Transverse colon (tissue), 4 donors: ENCODE measurements at places on chromosomes 5 and 9. TPM values are rescaled to one million over a fixed set of nuclear protein-coding genes. Genes with fewer than 3 reads are reported as not detected.
A peak's percentile ranks its signal among the peaks of the same experiment; 100 is the strongest.

Gene CA9
- total RNA-seq = not detected

Gene WDR31
- total RNA-seq = 1.8 TPM

Gene USP20
- total RNA-seq = 40.0 TPM

Gene WNT8A
- not detected for total RNA-seq

Gene ADAMTSL1
- total RNA-seq = 39.7 TPM

Gene STOM
- 195 TPM for total RNA-seq

Gene MAMDC2
- 40.5 TPM for total RNA-seq

- H3K27ac ChIP-seq = no peak overlapping the region
- no peak overlapping the region for H3K4me3 ChIP-seq
- no peaks in the 10 kb centered on the region for H3K36me3 ChIP-seq
- DNase-seq = no peak
- peaks cover 13% of the 10 kb centered on the region for H3K4me1 ChIP-seq
These were observed 290.2 kb upstream of the MAP3K1 start for GRCh38 chr5:56525113-56525512.

- no peaks in the 10 kb centered on the region for H3K4me1 ChIP-seq
- no peak overlapping the region for H3K4me3 ChIP-seq
- H3K27ac ChIP-seq = no peak overlapping the region
- H3K36me3 ChIP-seq = peaks cover 29% of the 10 kb centered on the region
- no peak for DNase-seq
These were observed 12.4 kb downstream of the MAN1B1 start for GRCh38 chr9:137099231-137099630.

- no peak overlapping the region for H3K4me3 ChIP-seq
- H3K4me1 ChIP-seq = peaks cover 16% of the 10 kb centered on the region
- H3K36me3 ChIP-seq = no peaks in the 10 kb centered on the region
- no peaks in the 10 kb centered on the region for H3K27me3 ChIP-seq
These were observed 512.3 kb upstream of the MPDZ start for GRCh38 chr9:13791816-13792215.

GRCh38 chr5:55324815-55325418, 17.1 kb downstream of the MTREX start:
- peaks cover 22% of the 10 kb centered on the region for H3K36me3 ChIP-seq
- no peaks in the 10 kb centered on the region for H3K4me1 ChIP-seq
- no peaks in the 10 kb centered on the region for H3K27me3 ChIP-seq
- no peak overlapping the region for H3K27ac ChIP-seq

DNA sequence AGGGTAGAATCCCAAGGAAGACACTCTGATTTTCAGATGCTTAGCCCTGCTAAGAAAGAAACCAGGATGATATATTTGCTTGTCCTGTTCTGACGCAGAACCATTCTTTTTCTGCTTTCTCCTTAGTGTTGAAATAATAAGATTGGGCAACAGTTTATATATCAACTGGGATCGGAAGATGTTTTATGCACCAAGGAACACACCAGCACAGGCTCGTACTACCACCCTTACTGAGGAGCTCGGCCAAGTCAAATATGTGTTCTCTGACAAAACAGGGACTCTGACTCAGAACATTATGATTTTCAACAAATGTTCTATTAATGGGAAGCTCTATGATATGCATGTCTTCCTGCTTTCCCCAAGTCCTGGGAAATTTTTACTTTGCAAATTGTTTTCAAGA, 19.0 kb upstream of the RUSC2 start:
- no peak for DNase-seq
- no peak overlapping the region for H3K27ac ChIP-seq
- H3K4me3 ChIP-seq = no peak overlapping the region
- no peaks in the 10 kb centered on the region for H3K36me3 ChIP-seq
- H3K4me1 ChIP-seq = no peaks in the 10 kb centered on the region

DNA sequence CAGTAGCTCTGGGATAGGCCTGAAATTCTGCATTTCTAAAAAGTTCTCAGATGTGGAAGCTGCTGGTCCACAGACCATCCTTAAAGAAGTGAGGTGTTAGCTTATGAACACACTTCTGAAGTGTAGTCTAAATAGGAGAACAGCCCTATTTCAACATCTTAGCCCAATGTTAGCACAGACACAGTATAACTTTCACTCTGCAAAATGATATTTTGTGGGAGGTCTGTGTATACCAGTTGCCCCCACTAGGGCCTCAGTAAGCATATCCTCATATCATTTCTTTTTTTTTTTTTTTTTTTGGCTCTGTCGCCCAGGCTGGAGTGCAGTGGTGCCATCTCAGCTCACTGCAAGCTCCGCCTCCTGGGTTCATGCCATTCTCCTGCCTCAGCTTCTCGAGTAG, 7.5 kb upstream of the HABP4 start:
- no peaks in the 10 kb centered on the region for H3K4me1 ChIP-seq
- no peaks in the 10 kb centered on the region for H3K36me3 ChIP-seq
- no peak for DNase-seq
- no peak overlapping the region for H3K4me3 ChIP-seq
- no peak overlapping the region for H3K27ac ChIP-seq
- peaks cover under 1% of the 10 kb centered on the region for H3K27me3 ChIP-seq

DNA sequence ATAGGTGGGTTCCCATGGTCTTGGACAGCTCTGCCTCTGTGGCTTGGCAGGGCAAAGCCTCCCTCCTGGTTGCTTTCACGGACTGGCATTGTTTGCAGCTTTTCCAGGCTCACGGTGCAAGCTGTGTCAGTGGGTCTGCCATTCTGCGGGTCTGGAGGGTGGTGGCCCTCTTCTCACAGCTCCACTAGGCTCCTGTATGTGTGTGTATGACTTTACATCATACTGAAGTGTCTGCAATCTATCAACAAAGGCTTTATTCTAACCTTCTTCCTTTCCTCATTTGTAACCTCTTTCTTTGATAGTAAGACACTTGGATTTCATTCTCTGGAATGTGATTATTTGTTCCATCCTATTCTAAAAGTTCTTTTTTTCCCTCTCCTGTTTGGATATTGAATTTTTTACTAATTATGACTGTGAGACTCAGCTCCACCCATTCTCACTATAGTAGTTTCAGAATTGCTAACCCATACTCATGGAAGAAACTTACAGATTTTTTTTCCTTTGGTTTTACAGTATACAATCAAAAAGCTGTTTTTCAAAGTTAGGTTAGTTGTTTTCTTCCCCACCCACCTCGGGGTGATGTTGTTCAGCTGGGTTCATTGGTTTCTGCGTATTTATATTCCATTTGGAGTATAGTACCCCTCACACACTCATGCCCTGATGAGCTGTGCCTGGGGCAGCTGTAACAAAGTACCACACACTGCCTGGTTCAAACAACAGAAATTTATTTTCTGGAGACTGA, 144.6 kb upstream of the OTULINL start:
- H3K27me3 ChIP-seq = no peaks in the 10 kb centered on the region
- peaks cover 7% of the 10 kb centered on the region for H3K36me3 ChIP-seq
- H3K4me1 ChIP-seq = peaks cover 5% of the 10 kb centered on the region
- H3K27ac ChIP-seq = no peak overlapping the region

- no peak overlapping the region for H3K4me3 ChIP-seq
- peaks cover 35% of the 10 kb centered on the region for H3K36me3 ChIP-seq
- DNase-seq = no peak
- H3K4me1 ChIP-seq = no peaks in the 10 kb centered on the region
- H3K27ac ChIP-seq = no peak overlapping the region
These were observed 35.6 kb downstream of the GPR21 start for GRCh38 chr9:123069010-123069481.

DNA sequence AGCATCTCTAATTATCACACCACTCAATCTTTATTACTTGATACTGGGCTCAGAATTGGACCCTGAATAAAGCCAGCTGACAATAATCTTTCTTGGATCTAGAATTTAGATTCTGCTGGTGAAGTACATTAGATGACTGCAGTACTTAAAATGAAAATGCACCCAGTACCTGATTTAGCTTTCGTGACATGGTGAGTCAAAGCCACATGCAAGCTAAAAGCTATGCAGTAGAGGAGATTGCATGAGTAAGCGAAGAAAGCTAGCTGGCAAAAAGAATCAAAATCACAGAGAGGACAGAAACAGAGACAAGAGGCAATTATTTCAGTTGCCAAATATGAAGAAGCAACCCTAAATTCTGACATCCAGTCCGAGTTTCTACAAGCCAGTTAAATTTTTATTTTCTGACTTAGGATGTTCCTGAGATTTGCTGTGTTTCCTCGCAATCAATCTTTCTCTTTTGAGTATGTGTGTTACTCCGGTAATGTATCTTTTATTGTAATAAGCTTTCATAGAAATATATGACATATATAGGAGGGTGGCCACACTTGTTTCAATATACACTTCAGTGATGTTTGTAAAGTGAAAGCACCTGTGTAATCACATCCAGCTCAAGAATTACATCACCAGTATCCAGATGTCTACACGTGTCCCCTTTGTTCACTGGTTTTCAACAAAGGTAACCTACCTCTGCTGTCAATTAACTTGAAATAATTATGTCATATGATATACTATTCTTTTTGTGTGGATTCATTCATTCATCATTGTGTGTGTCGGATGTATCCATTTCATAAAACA, 101.7 kb downstream of the CDH18 start:
- no peaks in the 10 kb centered on the region for H3K27me3 ChIP-seq
- no peak for DNase-seq

- no peaks in the 10 kb centered on the region for H3K27me3 ChIP-seq
- H3K36me3 ChIP-seq = no peaks in the 10 kb centered on the region
- no peak overlapping the region for H3K27ac ChIP-seq
- DNase-seq = no peak
These were observed 106.7 kb upstream of the PHYKPL start for GRCh38 chr5:178339272-178339671.

- no peaks in the 10 kb centered on the region for H3K4me1 ChIP-seq
- no peaks in the 10 kb centered on the region for H3K27me3 ChIP-seq
- no peak for DNase-seq
These were observed 211.0 kb downstream of the ENC1 start for GRCh38 chr5:74429495-74429894.

GRCh38 chr9:15182730-15183129, 124.3 kb downstream of the TTC39B start:
- H3K27ac ChIP-seq = no peak overlapping the region
- peaks cover 33% of the 10 kb centered on the region for H3K36me3 ChIP-seq
- no peak overlapping the region for H3K4me3 ChIP-seq
- no peaks in the 10 kb centered on the region for H3K4me1 ChIP-seq
- no peak for DNase-seq

GRCh38 chr5:33975852-33976251, 8.6 kb downstream of the SLC45A2 start:
- H3K4me3 ChIP-seq = no peak overlapping the region
- no peaks in the 10 kb centered on the region for H3K4me1 ChIP-seq
- H3K27me3 ChIP-seq = no peaks in the 10 kb centered on the region
- H3K36me3 ChIP-seq = no peaks in the 10 kb centered on the region
- no peak overlapping the region for H3K27ac ChIP-seq

DNA sequence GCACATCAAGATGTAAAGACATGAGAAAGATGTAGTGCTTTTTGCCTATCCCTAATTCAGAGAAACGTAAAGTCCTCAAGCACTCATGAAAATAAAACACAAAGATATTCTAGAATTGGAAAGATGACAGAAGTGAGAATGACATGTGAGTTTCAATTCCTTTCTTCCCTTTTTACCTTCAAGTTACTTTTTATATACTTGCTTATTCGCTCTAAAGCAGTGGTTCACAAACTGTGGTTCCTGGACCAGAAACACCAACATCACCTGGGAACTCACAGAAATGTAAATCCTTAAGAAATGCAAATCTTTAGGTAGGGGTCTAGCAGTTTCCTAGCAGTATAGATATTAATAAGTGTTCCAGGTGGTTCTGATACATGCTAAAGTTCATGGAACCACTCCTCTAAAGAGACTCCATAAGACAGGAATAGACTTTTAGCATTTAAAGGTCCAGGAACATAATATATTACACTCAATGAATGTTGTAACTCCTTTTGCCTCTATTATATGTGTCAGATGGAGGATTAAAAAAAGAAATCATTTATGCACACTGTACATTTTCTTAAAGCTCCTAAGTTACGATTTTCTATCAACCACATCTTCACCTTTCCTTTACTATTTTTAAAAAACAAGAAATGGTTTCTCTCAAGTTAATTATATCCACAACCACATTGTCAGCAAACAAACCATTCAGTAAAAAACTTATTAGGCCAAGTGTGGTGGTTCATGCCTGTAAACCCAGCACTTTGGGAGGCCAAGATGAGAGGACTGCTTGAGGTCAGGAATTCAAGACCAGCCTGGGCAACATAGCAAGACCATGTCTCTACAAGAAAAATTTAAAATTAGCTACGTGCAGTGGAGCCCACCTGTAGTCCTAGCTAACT, 39.9 kb downstream of the ERP44 start:
- no peaks in the 10 kb centered on the region for H3K36me3 ChIP-seq
- no peak overlapping the region for H3K27ac ChIP-seq
- H3K27me3 ChIP-seq = no peaks in the 10 kb centered on the region
- no peaks in the 10 kb centered on the region for H3K4me1 ChIP-seq
- H3K4me3 ChIP-seq = no peak overlapping the region
- no peak for DNase-seq

DNA sequence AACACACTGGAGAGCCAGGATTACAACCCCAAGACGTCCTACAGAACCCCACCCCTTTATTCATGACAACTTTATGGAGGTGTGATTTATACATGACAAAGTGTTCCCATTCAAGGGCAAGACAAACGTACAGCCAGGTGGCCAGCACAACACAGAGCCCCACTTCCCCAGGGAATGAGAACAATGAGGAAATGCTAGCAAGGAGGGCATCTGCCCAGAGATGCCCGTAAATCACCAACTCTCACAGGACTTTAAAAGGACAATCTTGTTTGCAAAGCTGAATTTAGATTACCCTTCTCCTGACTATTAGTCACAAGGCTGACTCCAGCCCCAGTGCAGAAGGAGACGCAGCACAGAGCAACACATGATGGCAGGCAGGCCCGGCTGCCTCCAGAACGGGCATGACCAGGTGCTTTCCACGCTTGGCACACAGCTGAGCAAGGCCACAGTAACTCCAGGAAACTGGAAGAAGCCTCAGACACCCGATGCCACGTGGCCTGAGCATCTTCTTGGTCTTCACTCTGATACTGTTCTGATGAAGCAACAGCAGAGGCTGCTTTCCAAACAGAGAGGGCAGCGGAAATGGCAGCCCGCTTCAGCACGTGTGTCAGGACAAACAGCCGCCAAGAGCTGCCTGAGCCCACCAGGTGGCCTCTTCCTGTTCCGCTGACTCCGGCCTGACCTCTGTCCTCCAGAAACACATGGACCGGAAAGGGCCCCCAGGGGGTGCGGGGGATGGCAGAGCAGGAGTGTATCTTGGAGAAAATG, 51.4 kb downstream of the ROR2 start:
- no peaks in the 10 kb centered on the region for H3K27me3 ChIP-seq
- H3K4me3 ChIP-seq = no peak overlapping the region
- DNase-seq = peak; percentile 37
- H3K27ac ChIP-seq = peak overlapping the region; percentile 73
- peaks cover 34% of the 10 kb centered on the region for H3K4me1 ChIP-seq
